ENCODE measurements at places on chromosomes 2 and 18.

GRCh38 chr2:207676827-207677354, 34.5 kb upstream of the CCNYL1 start:
- peak; percentile 27 for DNase-seq

- DNase-seq, result no peak
These were observed 47.7 kb downstream of the GLI2 start for GRCh38 chr2:120783371-120783791.

GRCh38 chr2:102967451-102967850, 205.6 kb downstream of the TMEM182 start:
- no peak for DNase-seq

DNA sequence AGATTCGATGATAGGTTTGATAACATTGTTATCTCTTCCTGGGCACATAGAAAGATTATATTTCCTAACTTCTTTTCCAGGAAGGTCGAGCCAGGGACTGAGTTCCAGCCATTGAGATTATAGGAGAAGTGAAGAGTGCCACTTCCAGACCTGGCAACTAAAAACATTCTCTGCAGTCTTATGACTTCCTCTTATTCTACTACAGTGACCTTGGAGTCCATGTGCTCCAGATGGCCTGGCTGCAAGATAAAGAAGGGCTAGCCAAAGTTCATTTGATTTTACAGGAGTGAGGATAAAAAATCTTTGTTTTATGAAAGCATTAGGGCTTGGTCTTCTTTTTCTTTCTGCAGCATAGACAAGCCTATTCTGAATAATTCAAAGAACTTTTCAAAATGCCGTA, 363.0 kb downstream of the FSIP2 start:
- no peak for DNase-seq

DNA sequence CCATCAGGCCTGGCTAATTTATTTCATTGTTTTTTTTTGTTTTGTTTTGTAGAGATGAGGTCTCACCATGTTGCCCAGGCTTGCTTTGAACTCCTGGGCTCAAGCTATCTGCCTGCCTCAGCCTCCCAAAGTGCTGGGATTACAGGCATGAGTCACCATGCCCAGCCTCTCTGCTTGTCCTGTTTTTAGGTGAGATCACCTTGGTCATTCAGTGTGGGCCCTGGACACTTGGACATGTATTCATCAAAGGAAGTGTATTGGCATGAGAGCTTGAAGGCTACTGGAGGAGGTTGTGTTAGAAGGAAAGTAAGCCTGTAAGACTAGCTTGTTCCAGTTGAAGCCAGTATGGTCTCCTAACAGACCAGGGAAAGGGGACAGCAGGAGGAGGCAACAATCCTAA, 229.2 kb upstream of the RGPD4 start:
- no peak for DNase-seq

- DNase-seq, result no peak
These were observed 80.5 kb upstream of the OTOF start for GRCh38 chr2:26558271-26559043.

DNA sequence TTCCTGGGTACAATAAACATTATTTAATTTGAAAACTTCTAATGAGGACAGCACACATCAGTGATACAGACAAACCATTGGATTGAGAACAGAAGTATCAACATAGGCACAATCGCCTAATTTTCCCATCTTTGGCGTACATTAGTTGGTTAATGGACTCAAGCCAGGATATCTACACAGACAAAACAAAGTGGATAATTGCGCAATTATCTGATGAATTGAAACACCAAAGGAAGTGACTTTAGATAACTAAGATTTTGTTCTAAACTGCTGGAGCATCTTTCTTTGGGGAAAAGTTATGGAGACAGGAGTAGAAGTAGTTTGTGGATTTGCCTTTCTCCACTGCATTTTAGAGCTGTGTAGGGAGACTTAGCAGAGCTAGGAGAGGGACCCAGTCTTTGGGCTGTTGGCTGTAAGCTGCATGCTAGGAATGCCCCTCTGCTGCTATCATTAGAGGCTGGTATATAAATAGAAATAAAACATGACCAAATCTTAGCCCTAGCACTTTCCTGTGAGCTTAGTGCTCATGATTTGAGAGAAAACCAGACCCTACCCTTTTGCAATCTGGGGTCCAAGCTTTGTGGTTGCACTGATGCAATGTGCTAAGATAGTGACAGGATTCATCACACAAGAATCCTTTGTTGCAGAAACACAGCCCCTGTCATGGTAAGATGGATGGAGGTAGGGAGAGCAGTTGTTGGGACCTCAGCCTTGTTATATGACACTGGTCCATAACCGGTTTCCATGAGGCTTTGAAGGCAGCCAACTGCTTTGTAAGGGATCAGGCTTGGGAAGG, 264.5 kb upstream of the PIK3C3 start:
- no peak for DNase-seq

- no peak for DNase-seq
These were observed 78.9 kb downstream of the EHD3 start for GRCh38 chr2:31312898-31313297.

- DNase-seq, result no peak
These were observed 175.7 kb downstream of the TGIF1 start for GRCh38 chr18:3625742-3626091.

- DNase-seq, result no peak
These were observed 38.7 kb downstream of the FANCL start for GRCh38 chr2:58202404-58202803.

GRCh38 chr2:10249798-10250197, 52.9 kb upstream of the HPCAL1 start:
- DNase-seq, result no peak

DNA sequence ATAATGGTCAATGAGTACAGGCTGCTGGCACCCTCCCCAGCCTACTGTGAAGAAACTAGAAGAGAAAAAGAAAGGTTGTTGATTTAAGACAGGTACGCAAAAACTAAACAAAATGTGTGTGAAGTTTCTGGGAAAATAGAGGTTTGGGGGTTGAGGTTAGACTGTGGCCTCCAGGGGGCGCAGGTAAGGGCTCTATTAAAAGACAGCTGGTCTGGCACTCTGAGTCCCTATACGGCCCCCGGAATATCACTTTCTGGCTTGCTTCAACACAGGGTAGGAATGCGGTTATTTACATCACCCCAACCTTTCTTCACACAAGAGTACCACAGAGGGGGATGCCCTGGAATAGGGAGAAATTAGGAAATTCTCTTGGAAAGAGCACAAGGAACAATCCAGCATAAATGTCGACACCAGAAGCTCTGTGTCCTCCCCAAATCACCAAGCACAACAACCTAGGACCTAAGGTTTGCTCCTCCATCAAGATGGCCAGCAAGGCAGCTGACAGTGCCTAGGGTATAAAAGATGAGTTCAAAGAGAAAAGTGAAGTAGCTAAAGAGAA, 480.8 kb upstream of the KLHL29 start:
- DNase-seq, result peak; percentile 11

- DNase-seq, result no peak
These were observed 161.0 kb downstream of the ARHGAP15 start for GRCh38 chr2:143290221-143290620.

- no peak for DNase-seq
These were observed 2.9 kb upstream of the CTAGE1 start for GRCh38 chr18:22420652-22421051.

GRCh38 chr2:114039677-114040076, 149.8 kb downstream of the ACTR3 start:
- no peak for DNase-seq

GRCh38 chr2:140586379-140586778, 1544.4 kb downstream of the LRP1B start:
- DNase-seq, result peak; percentile 22

GRCh38 chr18:26488417-26489009, 59.8 kb downstream of the KCTD1 start:
- DNase-seq, result no peak

- DNase-seq, result no peak
These were observed 7.1 kb downstream of the SH2D6 start for GRCh38 chr2:85425588-85425987.

DNA sequence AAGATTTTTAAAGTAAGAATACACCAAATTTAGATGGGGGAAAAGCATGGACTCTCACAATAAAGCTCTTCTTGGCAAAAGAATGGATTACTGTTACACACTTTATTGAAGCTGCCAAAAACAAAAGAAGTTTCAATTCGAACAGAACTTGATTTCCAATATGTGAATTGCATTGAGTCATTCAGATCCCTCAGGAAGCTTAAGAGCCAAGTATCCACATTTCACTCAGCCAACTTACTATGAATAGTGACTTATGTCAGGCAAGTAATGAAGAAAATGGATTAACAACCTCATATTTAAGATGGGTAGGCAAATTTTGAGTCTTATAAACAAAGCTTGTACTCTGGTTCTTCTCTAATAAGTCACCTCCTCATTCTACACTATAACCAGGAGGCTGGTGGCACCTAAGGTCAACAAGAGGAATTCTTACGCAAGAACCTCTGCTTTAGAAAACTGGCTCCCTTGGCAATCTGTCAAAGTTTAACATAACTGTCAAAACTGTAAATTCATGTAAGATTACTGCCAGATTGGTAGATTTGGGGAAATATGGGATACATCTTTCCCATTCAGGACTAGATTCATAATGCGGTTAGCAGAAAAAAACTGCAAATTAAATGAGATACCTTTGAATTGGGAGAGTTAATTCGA, 6.0 kb downstream of the HADHA start:
- no peak for DNase-seq

- DNase-seq, result no peak
These were observed 9.4 kb downstream of the CTIF start for GRCh38 chr18:48548011-48548771.

GRCh38 chr2:181300600-181301291, 156.4 kb upstream of the ITGA4 start:
- DNase-seq, result no peak

GRCh38 chr2:8544171-8544785, 137.6 kb upstream of the ID2 start:
- DNase-seq, result no peak

GRCh38 chr2:229718057-229718456, 3.7 kb upstream of the DNER start:
- no peak for DNase-seq

GRCh38 chr2:133421516-133422324, 146.5 kb downstream of the NCKAP5 start:
- DNase-seq, result no peak

DNA sequence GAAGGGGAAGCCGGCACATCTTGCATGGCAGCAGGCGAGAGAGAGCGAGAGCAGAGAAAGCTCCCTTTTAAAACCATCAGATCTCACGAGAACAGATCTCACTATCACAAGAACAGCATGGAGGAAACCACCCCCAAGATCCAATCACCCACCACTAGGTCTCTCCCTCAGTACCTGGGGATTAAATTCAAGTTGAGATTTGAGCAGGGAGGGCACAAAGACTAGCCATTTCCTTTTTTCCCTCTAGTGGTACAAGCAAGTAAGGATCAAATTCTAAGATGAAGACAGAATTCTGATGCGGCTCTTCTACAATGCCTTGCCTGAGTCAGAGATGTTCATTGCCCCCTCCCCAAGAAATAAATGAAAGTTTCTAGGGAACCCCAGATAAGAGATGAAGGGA, 45.6 kb upstream of the ANKRD44 start:
- DNase-seq, result no peak

DNA sequence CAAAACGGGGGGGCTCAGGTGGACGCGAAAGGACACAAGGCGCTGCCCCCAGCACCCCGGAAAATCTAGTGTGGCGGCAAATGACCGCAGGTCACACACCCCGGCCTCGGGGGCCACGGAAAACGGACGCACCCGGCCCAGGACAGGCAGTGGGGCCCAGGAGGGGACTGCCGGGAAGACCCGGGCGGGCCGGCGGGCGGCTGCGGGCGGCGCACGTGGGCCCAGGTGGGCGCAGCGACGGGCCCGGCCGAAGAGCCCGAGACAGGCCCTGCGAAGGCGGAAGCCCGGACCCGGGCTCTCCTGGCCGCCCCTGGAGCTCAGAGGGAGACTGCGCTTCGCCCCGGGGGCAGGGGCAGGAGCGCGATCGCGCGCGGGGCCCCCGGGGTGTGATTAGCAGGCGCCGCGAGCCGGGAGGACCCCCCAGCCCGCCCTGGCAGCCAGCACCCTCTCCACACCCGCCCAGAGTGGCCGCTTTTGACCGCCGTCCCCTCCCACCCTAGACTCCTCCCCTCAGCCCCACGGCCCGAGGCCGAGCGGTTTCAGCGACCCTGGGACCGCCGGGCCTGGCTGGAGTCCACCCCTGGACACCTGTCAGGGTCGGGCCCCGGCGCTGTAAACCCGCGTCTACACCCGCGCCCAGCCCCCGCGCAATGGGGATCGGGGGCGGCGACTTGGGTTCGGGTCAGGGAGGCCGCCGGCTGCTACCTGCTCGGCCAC, 773 bp downstream of the MBP start:
- DNase-seq, result peak; percentile 73

GRCh38 chr2:144421606-144422510, 98.1 kb downstream of the ZEB2 start:
- no peak for DNase-seq

DNA sequence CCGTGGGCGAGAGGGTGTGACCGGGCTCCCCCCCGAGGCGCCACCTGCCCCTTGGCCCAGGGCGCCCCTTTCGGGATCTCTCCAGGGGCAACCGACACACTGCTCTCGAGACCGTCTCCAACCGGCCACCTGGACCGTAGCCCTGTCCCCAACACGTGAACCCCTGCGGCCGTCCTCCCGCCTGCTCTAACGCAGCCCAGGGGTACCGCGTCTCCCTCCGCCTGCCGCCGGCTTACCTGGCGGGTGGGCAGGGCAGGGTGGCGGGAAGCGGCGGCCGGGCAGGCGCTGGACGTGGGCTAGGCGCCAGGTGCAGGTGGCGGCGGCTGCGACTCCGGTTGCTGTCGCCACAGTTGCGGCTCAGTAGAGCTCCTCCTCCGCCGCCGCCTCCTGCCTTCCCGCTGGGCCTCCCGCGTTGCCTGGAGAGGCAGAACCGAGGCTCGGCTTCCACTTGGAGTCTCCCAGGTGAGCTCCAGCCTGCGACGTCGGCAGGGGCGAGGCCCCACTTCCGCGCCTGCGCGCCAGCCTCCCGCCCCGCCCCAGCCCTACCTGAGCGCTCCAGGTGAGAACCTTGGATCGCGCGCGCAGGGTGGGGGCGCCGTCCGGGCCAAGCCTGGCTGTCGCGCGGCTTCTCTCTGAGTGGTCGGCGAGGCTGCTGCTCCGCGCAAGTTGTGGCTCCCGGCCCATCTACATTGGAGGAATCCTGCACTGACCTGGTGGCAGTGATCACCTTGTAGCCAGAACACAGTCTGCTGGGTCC, at the start of gene GALNT3:
Gene GALNT3, minus strand, starts transcription at position 469 of the 757 bp plus-strand sequence. CDS start 23,547 bp downstream, outside the sequence.
- peak; percentile 45 for DNase-seq

- no peak for DNase-seq
These were observed 17.1 kb upstream of the IL1R2 start for GRCh38 chr2:101974663-101975062.

GRCh38 chr18:55064073-55064472, 104.8 kb upstream of the CCDC68 start:
- DNase-seq, result no peak

DNA sequence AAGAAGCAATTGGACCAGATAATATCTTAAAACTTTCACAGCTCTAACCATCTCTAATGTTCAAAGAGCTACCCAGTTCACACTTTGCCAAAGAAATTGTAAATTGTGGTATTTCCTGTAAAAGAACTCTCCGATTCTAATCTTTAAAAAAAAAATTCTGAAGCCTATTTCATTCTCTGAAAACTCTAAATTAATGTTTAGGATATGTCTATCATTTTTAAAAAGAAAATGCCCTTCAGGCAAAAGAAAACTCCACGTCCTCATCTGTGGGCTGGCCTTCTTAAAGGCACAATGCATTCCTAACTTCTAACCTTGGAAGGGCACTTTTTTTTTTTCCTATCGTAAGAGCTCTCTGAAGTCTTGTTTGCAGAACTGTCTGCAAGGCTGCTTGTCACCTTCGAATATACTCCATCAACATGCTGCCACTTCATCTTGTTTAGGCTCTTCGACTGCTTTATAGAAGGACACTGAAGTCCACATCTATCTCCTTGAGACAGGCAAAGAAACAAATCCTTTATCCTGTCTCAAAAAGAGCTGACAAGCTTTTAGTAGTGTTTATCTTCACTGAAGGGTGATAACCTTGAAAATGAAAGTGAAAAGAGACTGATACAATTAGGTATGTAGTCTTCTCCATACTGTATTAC, 124.3 kb upstream of the SLC39A10 start:
- no peak for DNase-seq

Measured in GM13977 (cell line).